ENCODE measurements at places on chromosomes 6 and 20.
A peak's percentile ranks its signal among the peaks of the same experiment; 100 is the strongest.

GRCh38 chr6:27980111-27980510 lies 23.1 kb downstream of the OR2B6 start:
- DNase-seq: no peak

DNA sequence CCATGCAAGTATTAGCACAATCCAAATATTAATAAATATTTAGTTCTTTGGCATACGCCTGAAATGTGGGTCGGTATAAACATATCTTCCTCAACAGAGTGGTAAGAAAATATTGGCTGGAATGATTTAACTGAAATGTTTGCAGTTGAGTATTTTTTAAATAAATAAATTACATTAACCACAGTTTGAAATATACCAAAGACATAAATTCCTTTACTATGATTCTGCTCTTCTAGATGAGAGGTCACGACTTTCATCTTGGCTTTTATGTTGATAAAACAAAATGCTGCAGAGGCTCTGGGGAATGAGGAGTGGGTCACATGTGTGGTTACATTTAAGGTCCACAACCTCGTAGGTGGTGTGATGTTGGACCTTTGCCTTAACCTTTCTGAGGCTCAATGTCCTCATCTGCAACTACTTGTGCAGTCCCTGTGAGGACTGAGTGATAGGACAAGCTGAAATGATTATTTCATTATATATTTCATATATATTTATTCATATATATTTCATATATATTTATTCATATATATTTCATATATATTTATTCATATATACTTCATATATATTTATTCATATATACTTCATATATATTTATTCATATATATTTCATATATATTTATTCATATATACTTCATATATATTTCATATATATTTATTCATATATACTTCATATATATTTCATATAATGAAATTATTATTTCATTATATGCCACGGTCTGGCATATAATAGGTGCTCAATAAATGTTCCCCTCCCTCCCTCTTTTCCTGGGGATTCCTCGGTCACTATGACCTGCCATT lies 107.4 kb downstream of the SAMD5 start:
- no peak for DNase-seq

DNA sequence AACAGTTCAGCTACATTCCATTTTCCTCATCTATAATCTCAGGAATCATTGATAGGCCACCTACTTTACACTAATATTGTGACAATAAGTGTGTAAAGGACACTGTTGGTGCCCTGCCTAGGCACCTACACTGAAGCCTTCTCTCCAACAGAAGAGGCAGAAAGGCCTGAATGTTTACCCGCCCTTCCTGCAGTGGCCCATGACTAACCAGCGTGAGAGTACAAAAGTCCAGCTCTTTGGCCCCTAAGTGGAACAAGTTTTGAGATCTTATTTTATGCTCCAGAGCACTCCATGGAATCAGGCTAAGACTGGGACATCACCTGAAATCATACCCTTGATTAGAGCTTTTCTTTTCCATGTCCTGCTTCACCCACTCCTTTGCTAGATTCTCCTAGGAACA lies 359.7 kb downstream of the ARHGAP18 start:
- no peak for DNase-seq

GRCh38 chr6:429515-430121 lies 38.1 kb downstream of the IRF4 start:
- DNase-seq: no peak

DNA sequence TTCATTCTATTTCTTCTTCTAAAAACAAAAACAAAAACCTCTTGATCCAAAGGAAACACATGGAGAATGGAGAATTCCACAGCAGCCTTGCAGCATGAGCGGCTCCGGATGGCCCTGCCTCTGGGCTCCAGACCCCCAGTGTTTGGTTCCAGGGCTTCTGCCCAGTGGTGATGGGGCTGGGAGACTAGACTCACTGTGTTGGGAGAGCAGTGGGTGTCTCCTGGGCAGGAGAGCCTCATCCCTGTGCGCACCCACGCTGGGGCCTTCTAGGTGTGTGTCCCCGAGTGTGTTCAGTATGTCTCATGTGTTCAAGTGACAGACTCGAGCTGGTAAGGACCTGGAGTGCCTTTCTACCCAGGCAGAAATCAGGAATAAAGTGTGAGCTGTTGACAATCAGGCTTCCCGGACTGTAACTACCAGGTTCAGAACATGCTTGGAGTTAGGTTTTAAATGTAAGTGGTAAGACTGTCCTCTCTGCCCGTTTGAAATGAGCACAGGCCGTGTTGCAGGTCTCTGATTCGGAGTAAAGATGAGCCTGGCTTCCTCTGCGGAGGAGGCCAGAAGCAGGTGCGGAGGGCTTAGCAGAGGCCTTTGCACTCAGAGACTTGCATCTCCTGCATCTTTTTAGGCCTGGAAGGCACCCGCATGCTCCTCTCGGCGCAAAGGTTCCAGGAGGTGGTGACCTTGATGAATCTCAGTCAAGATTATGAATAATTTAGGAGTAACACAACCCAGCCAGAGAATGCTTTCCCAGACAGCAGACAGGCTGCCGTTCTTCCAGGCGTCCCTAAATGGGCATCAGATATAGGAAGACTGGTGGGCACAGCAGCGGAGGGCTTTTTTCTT lies 253.6 kb downstream of the CDH26 start:
- no peak for DNase-seq

DNA sequence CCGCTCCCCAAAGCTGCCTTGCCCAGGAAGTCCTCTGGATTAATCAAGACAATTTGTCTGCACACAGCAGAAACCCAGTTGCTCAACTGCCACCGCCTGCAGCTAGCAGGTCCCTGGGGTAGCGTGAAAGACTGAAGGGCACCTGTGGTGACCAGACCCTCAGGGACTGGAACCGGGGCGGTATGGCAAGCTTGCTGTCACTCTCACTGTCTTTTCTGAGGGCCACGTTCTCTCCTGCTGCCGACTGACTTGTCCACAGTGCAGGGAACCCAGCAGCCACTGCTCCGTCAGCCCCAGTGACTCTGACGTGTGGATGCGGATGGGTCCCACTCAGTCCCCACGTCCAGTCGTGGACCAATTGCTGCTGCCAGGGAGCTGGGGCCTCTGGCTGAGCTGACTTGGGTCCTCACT lies 72.8 kb upstream of the PMEPA1 start:
- no peak for DNase-seq

GRCh38 chr20:56691325-56691998 lies 62.4 kb downstream of the TFAP2C start:
- DNase-seq: no peak

GRCh38 chr20:32487381-32487780 lies 97.8 kb downstream of the NOL4L start:
- no peak for DNase-seq

- peak; percentile 46 for DNase-seq
Observed at GRCh38 chr20:50895111-50895830, 36.0 kb downstream of the ADNP start.

GRCh38 chr6:109079981-109080380 lies 14.7 kb downstream of the SESN1 start:
- no peak for DNase-seq

DNA sequence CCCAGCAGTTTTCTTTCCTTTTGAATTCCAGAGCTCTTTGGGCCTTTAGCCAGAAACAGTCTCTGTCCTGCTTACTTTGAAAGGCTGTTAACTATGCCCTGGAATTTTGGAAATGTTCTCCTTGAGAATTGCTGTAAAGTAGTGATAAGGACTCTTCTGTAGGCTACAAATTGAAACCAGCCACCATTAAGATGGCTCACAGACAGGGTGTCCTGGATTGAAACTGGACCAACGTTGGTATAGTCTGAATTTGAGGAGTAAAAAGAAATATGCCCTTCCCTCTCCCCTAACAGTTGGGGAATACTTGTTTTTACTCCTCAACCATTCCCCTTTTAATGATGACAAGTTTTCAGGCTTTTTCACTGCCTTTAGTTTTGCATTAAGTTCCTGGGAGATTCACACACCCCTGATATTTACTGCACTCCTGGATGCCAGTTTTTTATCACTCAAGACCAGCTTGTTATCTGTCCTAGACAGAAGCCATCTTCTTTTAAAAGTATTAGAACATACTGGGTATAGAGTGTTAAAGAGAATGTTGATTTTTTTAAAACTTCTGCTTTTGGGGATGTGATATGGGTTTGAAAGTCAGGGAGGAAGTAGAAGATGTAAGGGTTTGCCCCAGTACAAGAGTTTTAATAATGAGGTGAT lies 21.9 kb downstream of the TOP1 start:
- no peak for DNase-seq

GRCh38 chr6:38131527-38131965 lies 312.0 kb downstream of the ZFAND3 start:
- no peak for DNase-seq

- DNase-seq: no peak
Observed at GRCh38 chr20:56518126-56518525, 6.4 kb upstream of the FAM209A start.

GRCh38 chr6:44226368-44227147 lies 3.2 kb downstream of the SLC29A1 start:
- no peak for DNase-seq

- no peak for DNase-seq
Observed at GRCh38 chr20:9051508-9051907, 17.4 kb upstream of the PLCB4 start.

- no peak for DNase-seq
Observed at GRCh38 chr6:111944541-111944940, 71.3 kb upstream of the FYN start.
